ENCODE measurements at places on chromosomes 3 and 15.

GRCh38 chr15:43893956-43894355, 67.2 kb downstream of the WDR76 start:
- DNase-seq, result no peak

GRCh38 chr3:134711284-134711683, 60.5 kb upstream of the KY start:
- no peak for DNase-seq

DNA sequence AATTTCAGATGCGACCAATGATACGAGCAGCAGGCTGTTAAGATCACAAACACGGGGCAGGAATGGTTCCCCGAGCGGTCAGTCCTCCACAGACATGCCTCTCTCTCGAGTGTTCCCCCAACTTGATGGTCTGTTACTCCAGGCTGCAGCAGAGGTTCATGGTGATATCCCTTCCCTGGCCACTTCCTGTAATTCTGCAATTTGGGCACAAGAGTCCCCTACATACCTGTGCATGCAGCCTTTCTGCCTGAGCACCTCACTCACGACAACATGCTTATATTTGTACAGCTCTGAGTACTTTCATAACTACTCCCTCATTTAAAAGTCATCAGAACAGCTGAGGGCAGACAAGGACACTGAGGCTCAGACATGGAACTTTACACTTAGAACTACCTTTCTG, 408.1 kb upstream of the NR2F2 start:
- DNase-seq, result no peak

- DNase-seq, result no peak
These were observed 126.2 kb downstream of the TIGIT start for GRCh38 chr3:114420072-114420471.

- no peak for DNase-seq
These were observed 57.5 kb upstream of the GCNT3 start for GRCh38 chr15:59553879-59554735.

DNA sequence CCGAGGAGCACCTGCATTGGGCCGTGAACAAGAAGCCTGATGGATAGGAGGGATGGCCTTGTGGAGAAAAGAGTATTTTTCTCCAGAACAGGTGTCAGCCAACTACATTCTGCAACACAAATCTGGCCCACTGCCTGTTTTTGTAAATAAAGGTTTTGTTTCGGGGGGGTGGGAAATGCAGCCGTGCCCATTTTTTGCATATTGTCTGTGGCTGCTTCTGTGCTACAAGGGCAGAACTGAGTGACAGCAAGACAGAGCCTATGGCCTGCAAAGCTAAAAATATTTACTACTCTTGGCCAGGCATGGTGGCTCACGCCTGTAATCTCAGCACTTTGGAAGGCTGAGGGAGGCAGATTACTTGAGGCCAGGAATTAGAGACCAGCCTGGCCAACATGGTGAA, 95.9 kb upstream of the AKAP13 start:
- DNase-seq, result no peak

GRCh38 chr3:12729051-12729651, 29.9 kb downstream of the TMEM40 start:
- no peak for DNase-seq

Measured in stimulated activated CD4-positive, alpha-beta T cell treated with anti-CD3 and anti-CD28 coated beads, Interleukin-15, amount 100 ng/mL, for 1 hour (primary cell).